ENCODE measurements at places on chromosomes 6 and 20.
A peak's percentile ranks its signal among the peaks of the same experiment; 100 is the strongest.

- no peak for DNase-seq
Observed at GRCh38 chr20:22776369-22776768, 192.0 kb upstream of the FOXA2 start.

DNA sequence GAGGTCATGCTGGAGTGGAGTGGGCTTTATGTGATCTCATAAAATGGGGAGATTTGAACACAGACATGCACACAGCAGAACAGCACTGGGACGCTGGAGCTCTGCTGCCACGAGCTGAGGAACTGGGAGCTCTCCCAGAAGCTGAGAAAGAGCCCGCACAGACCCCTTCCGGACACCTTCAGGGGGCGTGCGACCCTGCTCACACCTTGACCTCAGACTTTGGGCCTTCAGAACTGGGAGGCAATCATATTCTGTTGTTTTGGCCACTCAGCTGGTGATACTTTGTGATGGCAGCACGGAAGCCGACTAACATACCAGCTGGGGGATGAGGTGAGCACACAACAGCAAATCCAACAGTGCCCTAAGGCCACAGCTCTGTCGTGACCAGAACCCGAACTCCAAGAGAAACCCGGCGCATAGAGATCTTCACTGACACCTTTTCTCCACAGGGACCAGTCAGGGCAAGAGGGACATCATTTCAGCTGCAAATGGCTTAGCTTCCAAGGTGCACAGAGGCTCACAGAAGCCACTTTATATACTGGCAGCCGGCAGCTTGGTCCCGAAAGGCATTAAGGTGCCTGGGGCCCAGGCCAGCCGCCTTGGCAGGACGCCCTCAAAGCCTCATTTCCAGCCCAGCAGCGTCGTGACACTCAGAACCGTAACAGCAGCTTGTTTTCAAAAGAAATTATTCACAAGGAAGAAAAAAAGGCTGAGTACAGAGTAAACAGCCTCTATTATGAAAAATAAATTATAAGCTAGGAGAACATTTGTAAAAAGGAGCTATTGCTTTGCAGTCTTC, 89.3 kb downstream of the RNASET2 start:
- no peak for DNase-seq

DNA sequence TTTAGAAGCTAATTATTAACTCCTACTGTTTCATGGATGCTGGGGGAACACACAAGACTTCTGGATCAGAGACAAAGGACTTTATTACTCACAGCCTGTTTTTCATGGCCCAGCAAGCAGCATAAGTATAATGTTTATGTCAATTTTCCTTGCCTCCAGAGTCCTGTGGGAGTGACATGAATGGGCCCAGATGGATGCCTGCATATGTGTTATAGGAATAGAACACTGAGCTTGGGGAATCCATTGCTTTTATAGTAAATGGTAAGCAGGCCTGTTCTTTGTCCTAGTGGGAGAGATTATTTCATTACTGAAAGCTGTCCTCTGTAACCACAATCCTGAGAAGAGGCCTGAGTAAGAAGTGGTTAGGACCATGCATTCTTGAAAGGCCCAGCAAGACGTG, 25.6 kb downstream of the BLTP3A start:
- no peak for DNase-seq

DNA sequence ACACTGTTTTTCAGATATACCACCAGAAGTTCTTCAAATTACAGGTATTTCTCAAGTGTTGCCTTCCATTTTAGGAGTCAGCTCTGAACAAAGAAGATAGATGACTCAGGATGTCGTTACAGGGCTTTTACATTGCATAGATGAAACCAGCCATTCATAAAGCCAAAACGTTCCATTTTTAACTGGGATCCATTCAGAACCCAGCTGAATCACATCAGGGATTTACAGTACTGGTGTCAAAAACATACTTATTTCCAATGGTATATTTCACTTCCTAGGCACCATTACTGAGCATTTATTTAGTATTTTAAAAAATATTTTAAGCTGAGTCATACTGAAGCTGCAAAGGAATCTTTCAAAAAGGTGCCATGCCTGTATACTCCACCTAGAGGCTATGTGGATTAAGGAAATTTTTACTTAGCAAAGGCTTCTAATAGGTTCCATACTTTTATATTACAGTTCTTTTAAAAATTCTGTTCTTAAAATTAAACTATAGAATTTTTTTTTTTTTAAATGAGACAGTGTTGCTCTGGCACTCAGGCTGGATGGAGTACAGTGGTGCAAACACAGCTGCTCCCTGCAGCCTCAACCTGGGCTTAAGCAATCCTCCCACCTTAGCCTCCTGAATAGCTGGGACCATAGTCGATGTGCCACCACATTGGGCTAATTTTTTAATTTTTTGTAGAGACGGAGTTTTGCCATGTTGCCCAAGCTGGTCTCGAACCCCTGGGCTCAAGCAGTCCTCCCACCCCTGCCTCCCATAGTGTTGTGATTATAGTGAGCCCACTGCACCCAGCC, 2.6 kb downstream of the ASF1A start:
- peak; percentile 56 for DNase-seq

DNA sequence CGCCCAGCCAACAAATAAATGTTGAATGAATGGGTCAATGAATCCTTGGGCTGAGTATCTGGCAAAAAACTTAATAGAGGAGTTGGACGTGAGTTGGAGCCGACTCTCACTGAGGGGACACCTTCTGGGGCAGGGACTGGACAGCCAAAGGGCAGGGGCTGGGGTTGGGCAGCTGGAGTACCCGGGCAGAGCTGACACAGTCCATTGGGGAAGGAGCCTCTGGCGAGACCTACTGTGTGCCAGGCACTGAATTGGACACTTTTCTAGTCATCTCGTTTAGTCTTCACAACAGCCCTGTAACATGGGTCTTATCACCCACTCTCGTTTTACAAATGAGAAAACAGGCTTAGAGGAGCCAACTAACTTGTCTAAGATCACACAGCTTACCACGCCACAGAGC, 4.7 kb upstream of the MAPK13 start:
- no peak for DNase-seq

DNA sequence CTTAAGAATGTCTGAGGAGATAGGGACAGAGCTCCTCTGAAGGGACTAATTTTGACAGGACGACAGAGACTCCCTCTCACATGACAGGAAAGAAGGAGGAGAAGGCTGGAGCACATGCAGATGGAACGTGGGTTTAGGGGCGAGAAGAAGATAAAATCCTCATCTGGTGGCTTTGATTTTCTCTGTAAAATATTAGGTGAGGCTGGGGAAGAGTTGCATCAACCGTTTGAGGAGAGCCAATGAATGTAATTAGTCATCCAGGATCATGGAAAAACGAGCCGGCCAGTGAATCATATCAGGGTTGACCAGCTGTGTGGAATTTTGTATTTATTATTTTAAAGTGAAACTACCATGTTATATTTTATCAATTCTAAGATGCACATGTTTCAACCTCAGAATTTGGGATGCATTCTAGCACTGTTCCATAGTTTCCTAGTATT, 46.9 kb upstream of the ADGRF4 start:
- no peak for DNase-seq

GRCh38 chr6:113411011-113411410, 446.1 kb upstream of the MARCKS start:
- DNase-seq, result no peak

- no peak for DNase-seq
Observed at GRCh38 chr6:26041946-26042345, 45.3 kb upstream of the HFE start.

DNA sequence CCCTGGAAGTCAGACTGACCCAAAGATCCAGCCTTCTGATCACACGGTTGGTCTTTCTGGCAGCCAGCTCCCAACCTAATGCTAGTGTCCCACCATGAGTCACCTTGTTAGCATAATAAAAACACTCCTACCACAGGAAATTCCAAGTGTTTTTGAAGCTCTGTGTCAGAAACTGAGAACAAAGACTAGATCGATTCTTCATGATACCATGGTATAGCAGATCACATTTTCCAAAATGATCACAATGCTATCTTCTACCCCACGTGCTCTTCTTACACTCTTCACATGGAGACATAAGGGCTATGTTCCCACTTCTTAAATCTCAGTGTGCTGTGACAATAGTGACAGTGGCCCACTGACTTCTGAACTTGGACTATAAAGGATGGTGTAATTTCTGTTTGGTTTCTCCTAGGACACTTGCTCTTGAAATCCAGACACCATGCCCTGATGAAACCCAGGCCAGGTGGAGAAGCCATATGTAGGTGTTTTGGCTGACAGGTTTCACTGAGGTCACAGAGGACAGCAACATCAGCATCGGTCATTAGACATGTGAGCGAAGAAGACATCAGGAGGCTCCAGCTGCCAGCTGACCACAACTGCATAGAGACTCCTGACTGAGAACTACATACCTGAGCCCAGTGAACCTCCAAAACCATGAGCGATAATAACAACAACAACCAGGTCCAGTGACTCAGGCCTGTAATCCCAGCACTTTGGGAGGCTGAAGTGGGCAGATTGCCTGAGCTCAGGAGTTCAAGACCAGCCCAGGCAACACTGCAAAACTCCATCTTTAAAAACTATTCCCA, 57.5 kb downstream of the MKKS start:
- DNase-seq, result no peak

- no peak for DNase-seq
Observed at GRCh38 chr6:135118134-135118730, 62.9 kb upstream of the MYB start.

- DNase-seq, result no peak
Observed at GRCh38 chr6:90502381-90502780, 84.5 kb downstream of the MAP3K7 start.

DNA sequence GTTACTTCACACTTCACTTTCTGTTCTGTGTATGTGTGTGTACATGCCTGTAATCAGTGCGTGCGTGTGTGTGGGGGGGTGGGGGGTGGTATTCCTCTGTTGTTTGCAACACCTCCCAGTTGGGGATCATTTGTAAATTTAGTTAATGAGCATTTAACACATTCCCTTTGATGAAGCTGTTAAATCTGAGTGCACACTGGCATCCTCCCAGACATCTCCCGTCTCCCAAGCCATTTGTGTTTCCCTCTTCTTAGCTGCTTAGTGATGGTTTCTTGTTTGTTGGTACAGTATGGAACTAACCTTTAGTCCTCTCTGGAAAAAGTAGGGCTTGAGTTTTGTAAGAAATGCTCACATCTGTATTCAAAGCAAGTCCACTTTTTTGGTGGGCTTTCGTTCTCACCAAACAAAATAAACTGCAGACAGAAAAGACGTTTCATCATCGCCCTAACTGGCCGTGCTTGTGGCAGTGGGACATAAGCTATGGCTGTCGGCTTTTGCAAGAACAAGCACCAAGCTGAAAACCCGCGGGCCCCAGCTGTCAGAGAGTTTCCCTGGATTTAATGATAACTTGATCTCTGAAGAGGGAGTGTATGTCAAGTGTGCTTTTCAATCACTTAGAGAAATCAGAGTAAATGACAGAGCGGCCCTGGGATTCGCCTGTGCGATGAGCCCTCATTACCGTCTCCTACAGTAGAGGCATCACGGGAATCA, 54.9 kb upstream of the SASH1 start:
- no peak for DNase-seq

- peak; percentile 53 for DNase-seq
Observed at GRCh38 chr20:59042796-59043631, 428 bp upstream of the PRELID3B start.

DNA sequence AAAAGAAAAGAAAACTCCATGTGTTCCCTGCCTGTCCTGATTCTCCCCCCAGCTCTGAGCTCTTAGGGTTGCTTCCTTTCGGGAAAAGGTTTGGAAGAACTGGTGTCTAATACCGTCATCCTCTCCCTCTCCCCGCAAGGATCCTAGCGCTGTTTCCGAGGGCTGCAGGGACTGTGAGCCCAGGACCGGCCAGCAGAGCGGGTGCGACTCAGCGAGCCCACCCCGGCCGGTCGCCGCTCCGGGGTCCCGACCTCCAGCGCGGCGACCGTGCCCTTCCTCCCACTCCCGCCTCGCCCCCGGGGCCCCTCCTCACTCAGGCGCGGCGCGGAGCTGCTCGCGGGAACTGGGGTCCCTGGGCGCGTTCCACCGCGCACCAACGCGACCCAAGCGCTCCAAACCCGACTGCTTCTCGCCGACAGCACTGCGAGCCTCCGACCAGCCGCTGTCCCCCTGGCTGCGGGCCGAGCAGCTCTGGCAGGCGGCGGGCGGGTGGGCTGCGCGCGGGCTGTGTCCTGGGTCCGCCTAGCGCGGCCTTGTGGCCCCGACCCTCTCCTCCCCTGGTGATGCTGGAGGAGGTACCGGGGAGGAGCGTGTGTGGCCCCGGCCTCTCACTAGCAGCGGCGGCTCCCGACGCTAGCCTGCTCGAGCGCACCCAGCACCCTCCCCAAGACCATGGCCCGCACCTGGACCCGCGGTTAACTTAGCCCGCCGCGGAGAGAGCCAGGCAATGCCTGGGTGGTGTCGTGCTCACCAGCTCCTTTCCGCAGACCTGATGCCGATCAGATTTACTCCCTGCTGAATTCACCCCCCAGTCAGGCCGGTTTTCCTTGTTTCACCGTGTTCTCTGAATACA, at the start of gene PLA2G7:
Gene PLA2G7 (minus strand): TSS at position 509 of the 853 bp plus-strand sequence. CDS start 12,484 bp downstream, outside the sequence.
- no peak for DNase-seq
